ENCODE measurements at places on chromosomes 2 and 18. TPM values are rescaled to one million over a fixed set of nuclear protein-coding genes. Genes with fewer than 3 reads are reported as not detected.

DNA sequence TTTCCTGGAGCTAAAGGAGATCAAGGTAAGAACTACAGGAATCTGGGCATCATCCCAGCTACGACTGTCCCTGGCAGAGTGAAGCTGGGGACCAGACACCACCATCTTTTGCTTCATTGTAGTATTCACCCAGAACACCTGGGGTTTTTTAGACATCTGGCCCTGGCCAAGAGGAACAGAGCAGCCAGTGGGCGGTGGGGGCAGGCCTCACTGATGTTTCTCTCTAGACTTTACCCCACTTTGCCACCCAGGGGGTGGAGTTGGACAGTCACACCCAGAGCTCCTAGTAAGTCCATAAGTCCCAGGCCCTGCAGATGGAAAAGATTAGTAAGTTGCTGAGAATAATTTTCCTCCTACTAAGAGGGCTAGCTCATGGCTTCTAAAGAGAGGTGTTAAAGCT, 39.6 kb downstream of the MARCO start:
- DNase-seq = no peak

DNA sequence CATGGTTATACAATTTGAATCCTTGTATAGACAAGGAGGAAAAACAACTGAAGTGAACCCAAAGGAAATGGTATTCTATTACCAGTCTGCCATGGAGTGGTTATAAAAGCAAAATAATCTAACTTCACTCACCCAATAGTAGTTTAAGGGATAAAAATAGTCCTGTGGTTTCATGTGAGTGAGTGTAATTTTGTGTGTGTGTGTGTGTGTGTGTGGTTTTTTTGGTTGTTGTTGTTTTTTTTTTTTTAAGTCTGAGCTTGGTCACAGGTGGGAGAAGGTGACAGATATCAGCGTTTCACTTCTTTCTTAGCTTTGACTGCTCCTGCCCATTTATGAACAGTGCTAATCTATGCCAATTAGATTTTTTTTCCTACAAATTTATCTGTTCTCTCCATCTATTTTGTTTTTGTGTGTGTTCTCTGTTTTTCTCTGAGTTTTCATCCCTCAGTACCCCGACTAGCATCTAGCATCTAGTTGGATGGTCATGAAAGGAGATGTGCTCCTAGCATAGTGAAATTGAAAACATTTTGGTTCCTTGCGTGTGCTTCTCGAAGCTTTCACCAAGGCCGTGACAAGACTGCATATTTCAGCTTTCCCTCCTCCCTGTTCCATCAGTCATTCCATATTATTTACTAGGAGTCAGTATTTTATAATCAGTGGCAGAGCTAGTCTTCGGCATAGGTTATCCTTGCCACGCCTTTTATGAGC, 200.1 kb upstream of the DTNA start:
- DNase-seq = no peak

Gene STON1
- 6.7 TPM for total RNA-seq

Gene GBX2
- not detected for total RNA-seq

Gene KIF1A
- total RNA-seq = 1.6 TPM
